Femur (tissue), 1 donor: ENCODE measurements at places on chromosomes 5 and 9.

DNA sequence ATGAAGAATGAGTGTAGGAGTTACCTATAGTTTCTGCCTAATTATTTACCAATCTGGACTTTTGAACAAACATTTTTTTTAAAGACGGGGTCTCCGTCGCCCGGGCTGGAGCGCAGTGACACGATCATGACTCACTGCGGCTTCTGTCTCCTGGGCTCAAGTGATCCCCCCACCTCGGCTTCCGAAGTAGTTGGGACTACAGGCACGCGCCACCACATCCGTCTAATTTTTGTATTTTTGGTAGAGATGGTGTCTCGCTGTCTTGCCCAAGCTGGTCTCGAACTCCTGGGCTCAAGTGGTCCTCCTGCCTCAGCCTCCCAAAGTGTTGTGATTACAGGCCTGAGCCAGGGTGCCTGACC, 1.5 kb downstream of the CTNNA1 start:
- DNase-seq = no peak

- no peak for DNase-seq
Measured at GRCh38 chr5:167513381-167513780, 778.1 kb upstream of the WWC1 start.

GRCh38 chr5:33843579-33843978, 48.2 kb downstream of the ADAMTS12 start:
- no peak for DNase-seq

GRCh38 chr5:176541338-176542134, 4.3 kb upstream of the RNF44 start:
- DNase-seq = peak; percentile 62

GRCh38 chr9:96425500-96426169, 7.5 kb upstream of the ZNF367 start:
- no peak for DNase-seq

- DNase-seq = no peak
Measured at GRCh38 chr5:57750282-57750681, 267.7 kb upstream of the ACTBL2 start.

DNA sequence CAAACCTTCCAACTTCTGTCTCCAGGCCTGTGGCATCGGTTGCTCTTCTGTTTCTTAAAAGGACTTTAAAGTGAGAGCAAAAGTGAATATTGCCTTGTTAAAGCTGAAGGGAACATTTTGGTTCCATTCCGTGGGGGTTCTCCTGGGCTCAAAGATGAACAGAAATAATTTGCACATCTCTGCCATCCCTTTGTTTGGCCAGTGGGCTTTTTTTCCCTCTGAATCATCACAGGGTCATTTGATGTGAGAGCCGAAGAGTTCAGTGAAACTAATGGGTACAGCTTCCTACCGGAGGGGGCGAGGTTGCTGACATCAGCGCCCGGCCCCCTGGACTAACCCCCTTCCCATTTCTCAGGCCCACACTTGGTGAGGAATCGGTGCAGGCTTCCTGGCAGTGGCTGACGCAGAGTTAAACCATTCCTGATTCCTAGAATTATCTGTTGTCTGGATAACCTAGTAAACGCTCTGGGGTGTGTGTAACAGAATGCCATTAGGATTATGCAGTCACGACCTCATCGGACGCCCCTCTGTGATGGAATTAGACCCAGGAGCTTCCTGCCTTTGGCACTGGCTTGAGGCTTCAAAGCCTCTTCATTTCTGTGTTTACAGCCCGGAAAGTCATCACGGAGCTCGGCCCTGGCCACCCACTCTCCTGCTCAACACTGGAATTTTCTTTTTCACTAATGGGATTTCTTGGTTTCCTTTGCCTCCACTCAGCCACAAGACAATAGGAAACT, 61.6 kb upstream of the RPL26L1 start:
- peak; percentile 58 for DNase-seq

DNA sequence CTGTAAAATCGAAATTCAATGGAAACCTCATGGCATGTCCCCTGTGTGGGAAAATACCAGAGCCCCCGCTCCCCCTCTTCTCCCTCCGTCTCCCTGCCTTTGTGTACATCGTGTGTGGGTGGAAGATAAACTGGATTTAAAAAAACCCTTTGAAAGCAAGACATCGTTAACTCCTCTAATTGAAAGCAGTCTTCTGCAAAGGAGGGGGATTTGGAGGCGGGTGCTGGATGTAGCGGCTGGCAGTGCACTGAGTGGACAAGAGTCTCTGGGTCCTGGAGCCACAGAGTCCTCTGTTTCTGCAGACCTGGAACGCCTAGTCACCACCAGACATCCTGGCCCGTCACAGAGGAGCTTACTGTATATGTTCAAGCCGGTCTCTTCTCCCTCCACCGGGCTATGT, 169.4 kb downstream of the PAPPA start:
- DNase-seq = no peak
